ENCODE measurements at places on chromosomes 12 and 14.

- DNase-seq, result no peak
Observed at GRCh38 chr12:3359478-3359877, 131.5 kb upstream of the PRMT8 start.

- no peak for DNase-seq
Observed at GRCh38 chr12:5716976-5717375, 228.1 kb downstream of the ANO2 start.

- DNase-seq, result no peak
Observed at GRCh38 chr12:89474615-89475014, 50.0 kb downstream of the GALNT4 start.

DNA sequence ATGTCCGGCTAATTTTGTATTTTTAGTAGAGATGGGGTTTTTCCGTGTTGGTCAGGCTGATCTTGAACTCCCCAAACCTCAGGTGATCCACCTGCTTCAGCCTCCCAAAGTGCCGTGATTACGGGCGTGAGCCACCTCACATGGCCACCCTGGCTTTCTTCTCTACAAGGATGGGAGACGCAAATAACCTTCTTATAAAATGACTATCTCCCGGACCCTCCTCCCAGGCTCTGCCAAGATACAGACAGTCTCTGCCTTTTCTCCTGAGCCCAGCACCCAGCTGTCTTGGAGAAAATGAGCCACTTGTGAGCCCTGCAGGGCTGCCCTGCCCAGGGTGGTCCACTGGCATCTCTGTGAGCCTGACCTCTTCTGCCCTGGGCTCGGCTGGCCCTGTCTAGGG is 34.7 kb upstream of the RBM19 start:
- no peak for DNase-seq

DNA sequence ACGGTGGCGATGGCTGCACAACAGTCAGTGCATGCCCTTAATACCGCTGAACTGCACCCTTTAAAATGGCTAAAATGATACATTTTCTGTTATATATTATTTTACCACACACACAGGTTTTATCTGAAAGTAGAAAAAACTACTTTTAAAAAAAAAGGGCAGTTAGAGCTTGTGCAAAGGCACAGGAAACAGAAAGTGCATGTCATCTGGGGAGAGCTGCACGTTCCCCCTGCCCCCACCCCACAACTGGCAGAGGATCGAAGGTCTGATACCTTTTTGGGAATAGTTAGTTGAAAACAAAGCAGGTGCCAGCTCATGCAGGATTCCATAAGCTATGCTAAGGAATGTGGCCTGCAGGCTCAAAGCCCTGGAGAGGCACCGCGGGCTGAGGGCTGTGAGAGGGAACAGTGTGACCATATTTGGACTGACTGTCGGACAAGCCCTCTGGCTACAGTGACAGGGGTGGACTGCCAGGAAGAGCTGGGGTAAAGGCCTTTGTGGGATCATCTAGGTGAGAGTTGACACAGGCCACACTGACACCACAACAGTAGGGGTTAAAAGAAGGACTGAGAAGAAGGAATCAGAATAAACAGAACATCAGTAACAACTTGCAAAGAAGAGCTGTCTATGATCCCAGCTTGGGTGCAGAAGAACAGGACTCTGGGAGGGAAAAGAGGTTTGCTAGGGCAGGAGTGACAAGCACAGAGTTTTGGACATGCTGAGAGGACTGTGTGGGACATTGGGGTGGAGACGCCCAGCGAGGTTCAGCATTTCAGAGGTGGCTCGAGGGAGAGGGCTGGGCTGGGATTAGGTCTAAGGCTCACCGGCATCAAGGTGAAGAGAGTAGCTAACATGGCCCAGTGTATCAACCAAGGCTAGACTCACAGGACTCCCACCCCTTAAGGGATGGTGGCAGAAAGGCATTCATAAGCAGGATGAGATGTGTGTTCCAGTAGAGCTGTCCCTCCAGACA is 54.6 kb downstream of the ACTN1 start:
- DNase-seq, result no peak

DNA sequence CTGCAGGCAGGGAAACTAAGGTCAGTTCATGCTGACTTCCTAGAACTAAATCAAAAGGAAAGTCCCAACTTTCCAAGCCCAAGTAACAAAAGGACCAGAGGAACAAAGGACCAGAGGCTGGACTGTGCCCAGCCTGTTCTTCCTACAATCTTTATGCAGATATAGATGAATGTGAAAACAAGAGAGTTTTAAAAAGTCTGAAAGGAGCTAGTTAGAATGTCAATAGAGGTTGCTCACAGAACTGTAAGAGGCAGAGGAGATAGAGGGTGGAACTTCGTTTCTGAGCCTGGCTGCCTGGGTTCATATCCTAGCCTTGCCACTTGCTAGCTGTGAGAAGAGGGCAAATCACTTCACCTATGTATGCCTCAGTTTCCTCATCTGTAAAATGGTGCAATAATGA is 30.0 kb upstream of the CCDC63 start:
- DNase-seq, result no peak

- DNase-seq, result no peak
Observed at GRCh38 chr14:29529418-29529817, 398.2 kb downstream of the PRKD1 start.

DNA sequence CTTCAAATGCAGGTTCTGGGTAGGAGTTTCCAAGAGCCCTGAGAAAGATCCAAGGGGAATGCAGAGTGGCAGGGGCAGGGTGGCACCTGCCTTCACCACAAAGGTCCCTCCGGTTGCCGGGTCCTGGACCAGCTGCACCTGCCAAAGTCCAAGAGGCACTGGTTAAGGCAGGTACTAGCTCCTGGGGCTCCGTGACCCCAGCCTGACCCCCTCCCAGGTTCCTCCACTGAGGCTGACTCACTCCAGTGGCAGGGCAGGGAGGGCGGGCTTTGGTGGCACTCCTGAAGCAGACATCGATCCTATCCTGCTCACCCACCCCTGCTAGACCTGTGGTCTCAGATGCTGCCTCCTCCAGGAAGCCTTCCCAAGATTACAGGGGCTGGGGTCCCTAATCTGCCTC is 11.4 kb downstream of the RPS6KL1 start:
- no peak for DNase-seq

DNA sequence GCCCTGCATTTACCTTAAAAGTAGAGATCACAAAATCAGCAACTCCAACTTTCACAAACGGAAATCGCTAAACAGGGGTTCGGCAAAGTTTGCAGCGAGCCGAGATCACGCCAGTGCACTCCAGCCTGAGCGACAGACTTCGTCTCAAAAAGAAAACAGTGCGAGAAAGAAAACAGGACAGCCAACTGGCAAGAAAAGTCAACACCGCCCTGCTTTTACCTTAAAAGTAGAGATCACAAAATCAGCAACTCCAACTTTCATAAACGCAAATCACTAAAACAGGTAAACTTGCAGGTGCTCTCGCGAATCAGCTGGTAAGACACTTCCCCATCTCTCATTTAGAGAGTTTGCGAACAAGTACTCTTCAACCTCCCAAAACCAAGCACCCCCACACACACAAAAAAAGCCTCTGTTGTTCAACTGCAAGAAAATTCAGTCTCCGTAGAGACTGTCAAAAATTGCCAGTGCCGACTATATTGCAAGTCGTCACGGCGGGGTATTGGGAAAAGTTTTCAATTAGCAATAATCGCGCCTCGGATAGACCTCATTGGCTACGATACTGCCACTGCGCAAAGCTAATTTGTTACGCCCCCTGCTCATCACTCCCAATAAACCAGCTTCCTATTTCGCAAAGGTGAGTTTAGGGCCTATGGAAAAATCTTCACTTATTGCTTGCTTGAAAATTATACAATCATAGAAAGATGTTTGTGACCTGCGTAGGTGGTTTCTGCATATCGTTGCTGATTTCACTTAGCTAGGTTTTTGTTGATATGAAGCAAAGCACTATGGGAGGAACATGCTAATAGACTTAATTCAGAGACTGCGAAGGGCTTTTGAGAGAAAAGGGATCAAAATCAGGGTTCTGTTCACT is at the start of gene RNU4-1:
TSS of gene RNU4-1 (minus strand) at position 577 of the 871 bp plus-strand sequence.
- DNase-seq, result no peak

GRCh38 chr14:75875958-75876357 is 105.8 kb downstream of the TGFB3 start:
- DNase-seq, result no peak

- no peak for DNase-seq
Observed at GRCh38 chr14:102999227-102999895, 58.0 kb downstream of the CDC42BPB start.
